Fibroblast of skin of left quadriceps (primary cell): ENCODE measurements at places on chromosomes 1 and 21.

- peak; percentile 34 for DNase-seq
These were observed 13.5 kb downstream of the CITED4 start for GRCh38 chr1:40848530-40849189.

DNA sequence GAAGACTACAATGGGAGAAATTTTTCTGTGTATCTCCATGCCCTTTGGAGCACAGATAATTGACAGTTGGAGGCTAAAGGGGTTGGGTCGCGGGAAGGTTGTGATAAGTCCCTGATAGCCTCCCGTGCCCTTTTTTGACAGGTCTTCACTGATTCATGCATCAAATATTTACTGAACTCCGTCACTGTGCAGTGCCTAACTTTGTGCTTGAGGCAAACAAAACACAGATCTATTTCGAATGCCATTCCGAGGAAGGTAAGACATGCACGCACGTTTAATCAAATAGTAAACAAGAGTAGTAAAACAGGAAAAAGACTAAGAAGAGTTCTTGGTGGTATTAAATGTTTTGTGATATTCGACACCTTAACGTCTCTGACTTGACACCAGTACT lies 494 bp upstream of the PIP5K1A start:
- DNase-seq = no peak

DNA sequence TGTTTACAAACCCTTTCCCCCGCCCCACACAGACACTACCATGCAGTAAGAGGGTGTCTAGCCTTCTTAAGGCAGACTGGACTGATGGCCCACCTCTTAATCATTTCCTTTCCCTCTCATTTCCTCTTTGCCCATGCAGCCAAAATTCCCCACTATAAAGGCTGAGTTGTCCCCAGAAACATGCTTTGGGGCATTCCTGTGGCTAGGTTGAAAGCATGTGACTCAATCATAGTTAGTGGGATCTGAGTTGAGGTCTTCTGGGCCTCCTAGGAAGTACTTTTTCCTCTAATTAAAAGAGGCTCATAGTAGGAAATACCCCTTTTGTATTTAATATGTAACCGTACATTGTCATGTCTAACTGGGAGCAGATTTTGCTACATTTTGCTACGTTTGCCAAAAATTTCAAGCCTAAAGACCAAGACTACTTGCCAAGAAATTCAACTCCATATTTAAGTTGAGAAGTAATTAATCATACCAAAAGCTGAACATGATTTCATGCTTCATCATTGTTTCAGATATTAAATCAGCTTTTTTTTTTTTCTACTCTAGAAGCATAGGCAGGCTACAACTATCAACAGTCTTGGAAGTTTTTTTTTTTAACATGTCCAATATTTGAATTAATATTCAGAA lies 174.7 kb downstream of the ADGRL4 start:
- peak; percentile 96 for DNase-seq

- peak; percentile 22 for DNase-seq
These were observed 58.3 kb upstream of the SDC3 start for GRCh38 chr1:30966690-30967369.

- no peak for DNase-seq
These were observed 5.2 kb upstream of the PALMD start for GRCh38 chr1:99640672-99641071.

DNA sequence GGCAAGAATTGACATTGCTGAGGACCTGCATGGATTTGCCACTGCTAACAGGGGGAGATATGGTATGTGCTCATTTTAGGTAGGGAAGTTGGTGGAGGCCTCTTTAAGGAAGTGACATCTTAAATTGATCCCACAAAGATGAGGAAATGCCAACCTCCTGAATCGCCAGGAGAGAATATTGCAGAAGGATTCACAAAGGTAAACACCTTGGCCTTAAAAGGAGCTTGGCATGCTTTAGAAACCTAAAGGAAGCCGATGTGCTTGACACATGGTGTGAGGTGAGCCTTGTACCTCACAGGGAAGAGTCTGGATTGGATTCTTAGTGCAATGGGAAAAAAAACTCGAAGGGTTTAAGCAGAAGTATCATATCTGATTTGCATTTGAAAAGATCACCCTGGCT lies 470.5 kb upstream of the DAB1 start:
- no peak for DNase-seq

DNA sequence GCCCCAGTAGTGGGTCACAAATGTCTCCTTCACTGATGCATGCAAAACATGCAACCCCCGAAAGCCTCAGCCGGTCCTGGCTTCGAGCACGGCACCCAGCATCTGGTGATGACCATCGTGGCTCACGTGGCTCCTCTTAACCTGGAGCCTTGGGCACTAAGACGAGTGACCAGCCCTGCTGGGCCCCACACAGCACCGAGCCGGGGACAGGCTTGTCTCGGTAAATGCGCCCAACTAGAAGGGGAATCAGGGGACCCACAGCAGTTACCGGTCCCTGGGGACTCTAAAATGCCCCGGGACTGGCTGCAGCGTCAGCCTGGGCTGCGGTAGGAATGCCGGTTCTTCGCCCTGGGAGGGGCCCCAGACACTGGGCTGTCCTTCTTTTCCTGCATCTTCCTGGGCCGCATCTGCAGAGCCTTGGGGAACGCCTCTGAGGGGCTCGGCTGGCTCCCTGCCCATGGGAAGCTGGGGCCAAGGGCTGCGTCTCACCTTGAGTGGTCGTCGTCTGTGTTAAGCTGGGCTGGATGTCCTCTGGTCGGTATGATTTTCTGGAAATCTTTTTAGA lies 13.1 kb upstream of the TTC34 start:
- DNase-seq = no peak

DNA sequence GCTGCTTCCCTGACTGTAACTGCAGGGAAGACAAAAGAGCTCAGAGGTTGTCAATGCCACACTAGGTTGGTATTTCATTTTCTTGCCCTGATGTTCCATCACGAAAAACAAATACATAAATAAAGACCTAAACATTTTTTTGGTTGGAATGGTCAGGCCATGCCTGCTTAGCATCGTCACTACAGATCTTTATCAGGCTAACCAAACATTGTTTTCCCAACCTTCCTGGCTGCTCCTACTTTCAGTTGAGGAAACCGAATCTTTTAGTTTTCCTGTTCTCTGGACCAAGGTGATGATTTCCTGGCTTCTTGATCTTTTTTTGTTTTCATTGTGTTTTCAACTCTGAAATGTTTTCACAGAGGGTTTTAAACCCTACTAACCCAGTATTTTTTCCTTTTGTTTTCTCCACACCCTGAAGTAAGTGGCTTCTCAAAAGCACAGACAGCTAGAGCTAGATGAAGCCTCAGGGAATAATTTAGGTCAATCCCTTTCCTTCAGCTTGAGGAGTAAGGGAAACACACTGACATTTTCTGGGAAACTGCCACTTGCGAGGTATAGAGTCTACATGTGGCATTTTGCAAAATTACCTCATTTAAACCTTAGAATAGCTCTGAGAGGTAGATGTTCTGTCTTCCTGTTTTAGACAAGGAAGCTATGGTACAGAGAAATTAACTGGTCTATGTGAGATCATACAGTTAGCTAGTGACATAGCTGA lies 67.2 kb upstream of the CNN3 start:
- no peak for DNase-seq

GRCh38 chr1:42779725-42780124 lies 5.1 kb upstream of the TMEM269 start:
- no peak for DNase-seq

DNA sequence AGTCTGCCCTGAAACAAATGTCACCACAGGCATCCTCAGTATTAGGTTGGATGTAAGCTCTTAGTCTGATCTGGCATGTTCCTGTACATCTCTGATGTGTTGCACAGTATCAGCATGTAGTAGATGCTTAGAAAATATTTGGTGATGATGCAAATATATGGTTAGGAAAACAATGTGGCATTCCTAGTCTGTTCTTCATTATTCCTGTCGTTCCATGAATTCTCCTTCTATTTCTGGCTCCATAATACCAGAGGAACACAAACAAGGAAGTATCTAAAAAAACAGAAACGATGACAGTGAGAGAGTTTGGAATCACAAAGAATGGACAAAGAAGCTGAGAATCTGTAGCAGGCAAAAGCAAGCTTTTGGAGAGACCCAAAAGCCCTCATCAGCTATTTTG lies 236.6 kb downstream of the HHAT start:
- DNase-seq = no peak

DNA sequence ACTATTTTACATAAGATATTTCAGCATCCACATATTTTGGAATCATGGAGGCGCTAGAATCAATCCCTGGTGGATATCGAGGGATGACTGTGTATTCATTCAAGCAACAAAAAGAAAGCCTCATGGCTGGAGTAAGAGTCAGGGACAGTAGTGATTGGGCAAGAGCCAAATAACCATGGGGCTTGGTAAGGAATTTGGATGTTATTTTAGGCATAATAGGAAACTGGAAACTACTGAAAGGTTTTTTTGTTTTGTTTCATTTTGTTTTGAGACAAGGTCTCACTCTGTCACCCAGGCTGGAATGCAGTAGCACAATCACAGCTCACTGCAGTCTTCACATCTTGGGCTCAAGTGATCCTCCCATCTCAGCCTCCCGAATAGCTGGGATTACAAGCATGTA lies 33.8 kb upstream of the EYA3 start:
- DNase-seq = no peak

GRCh38 chr1:36576551-36577110 lies 93.9 kb upstream of the CSF3R start:
- no peak for DNase-seq

- no peak for DNase-seq
These were observed 187.7 kb downstream of the TRABD2B start for GRCh38 chr1:47809301-47810084.

DNA sequence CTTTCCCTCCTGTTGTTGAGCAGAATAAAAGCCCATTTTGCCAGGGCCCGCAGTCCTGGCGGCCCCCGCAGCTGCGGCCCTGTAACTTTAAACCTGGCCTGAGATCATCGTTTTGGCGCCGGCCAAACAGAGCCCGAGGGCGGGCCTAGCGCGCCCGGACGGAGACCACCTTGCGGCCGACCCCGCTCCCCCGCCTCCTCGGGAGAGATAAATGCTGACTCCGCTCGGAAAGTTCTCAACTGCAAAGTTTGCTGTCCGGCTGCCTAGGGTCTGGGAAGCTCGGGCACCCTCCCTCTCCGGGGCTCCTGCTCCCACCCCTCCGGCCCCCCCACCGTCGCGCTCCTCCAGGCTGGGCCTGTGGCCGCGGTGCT lies at the start of gene PDPN:
PDPN (plus strand) TSS at position 238 of the 371 bp plus-strand sequence. CDS start 202 bp downstream, outside the sequence.
- DNase-seq = no peak

DNA sequence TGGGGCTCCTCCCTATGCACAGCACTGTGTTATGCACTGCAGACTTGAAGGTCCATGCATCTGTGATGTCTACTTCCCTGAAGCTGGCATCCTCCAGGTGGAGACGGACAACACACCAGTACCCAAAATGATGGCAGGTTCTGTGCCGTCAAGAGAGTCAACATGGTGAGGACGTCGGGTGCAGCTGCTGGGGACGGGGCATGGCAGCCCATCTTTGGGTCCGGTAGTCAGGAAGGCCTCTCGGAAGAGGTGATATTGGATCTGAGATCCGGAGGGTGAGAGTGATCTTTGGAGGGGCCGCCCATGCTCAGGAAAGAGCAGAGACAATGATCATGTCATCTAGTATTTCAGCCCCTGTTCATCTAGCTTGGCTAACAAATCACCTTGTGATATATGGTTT lies 104.1 kb downstream of the RIPK4 start:
- no peak for DNase-seq

DNA sequence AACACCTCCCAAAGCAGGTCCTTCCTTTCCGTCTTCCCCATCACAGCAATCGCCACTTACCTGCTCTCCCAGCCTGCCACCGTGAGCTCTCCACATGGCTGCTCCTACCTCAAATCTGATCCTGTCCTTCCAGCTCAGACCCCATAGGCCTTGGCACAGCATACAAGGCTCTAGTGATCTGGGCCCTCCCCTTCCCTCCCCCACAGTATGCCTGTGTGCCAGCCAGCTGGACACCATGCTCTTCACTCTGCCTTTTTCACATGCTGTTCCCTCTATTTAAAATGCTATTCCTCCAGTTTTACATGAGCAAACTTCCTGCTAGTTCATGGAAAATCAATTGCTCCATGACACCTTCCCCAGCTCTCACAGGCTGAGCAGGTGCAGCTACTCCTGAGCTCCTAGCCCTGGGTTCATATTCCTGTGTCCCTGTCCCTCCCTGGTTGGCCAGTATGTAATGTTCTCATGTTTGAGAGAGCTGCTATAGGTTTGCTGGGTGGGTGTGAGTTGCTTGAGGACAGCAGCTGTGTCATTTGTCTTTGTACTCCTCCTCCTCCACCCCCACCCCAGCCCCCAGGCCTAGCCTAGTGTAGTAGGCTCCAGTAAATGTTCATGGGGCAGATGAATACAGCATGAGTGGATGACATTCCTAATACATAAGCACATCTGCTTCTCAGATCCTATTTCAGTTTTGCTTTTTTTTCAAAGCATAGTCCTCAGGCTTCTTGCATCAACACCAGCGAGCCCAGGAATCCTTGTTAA lies 6.3 kb upstream of the TNNT2 start:
- DNase-seq = peak; percentile 81
